Activated naive CD8-positive, alpha-beta T cell treated with anti-CD3 and anti-CD28 coated beads, Interleukin-2, amount 10 ng/mL, durations not matched to agents 7 days and 5 days (primary cell): ENCODE measurements at places on chromosomes 3 and 15. TPM values are rescaled to one million over a fixed set of nuclear protein-coding genes. Genes with fewer than 3 reads are reported as not detected.
A peak's percentile ranks its signal among the peaks of the same experiment; 100 is the strongest.

- H3K4me1 ChIP-seq, result peaks cover 1% of the 10 kb centered on the region
- H3K27me3 ChIP-seq, result peaks cover 10% of the 10 kb centered on the region
- no peaks in the 10 kb centered on the region for H3K36me3 ChIP-seq
- H3K27ac ChIP-seq, result no peak overlapping the region
- H3K4me3 ChIP-seq, result no peak overlapping the region
These were observed 22.3 kb downstream of the RPSA start for GRCh38 chr3:39428745-39429201.

DNA sequence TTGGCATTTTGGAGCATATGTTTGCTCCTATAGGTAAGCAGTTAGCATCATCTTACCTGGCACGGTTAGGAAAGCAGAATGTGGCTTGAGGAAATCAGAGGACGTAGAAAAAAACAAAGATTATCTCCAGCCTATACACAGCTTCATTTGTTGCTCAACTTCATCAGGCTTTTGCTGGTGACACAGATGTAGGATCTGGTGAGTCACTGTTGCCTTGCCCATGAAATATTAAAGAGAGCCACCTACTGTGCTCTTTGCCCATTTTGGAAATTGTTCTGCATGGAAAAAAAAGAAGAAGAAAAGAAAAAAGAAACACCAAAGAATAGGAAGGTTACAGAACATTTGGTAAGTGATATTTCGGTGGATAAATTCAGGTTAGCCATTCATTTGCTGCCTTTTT is 3.8 kb downstream of the IL1RAP start:
- no peak for DNase-seq
- no peak overlapping the region for H3K4me3 ChIP-seq
- no peak overlapping the region for H3K27ac ChIP-seq
- H3K36me3 ChIP-seq, result peaks cover 16% of the 10 kb centered on the region
- H3K27me3 ChIP-seq, result no peaks in the 10 kb centered on the region

GRCh38 chr3:34504366-34504765 is 705.9 kb downstream of the PDCD6IP start:
- no peaks in the 10 kb centered on the region for H3K36me3 ChIP-seq
- H3K27me3 ChIP-seq, result no peaks in the 10 kb centered on the region
- H3K4me1 ChIP-seq, result no peaks in the 10 kb centered on the region
- H3K4me3 ChIP-seq, result no peak overlapping the region

DNA sequence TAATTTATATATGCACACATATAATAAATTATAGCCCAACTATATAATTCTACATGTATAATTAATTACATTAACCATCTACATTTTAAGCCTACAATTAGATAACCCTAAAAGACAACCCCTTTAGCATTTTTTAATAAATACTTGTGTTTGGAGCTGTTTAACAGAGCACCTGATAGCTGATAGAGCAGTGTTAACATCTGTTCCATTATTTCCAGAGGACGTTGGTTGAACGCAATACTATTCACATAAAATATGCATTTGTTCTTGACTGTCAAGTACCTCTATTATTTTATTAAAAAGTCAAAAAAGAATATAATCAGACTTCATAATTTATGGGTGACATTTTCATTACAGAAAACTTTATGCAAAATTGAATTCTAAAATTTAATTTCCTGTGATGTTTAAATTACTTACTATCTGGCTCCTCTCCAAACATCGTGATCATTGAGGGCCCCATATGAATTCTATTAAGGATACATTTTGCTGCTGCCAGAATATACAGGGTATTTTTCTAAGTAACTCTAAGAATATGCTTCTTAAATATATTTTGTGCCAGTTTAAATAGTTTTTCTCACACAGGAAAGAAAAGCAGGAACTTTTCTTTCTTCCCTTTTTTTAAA is 234.3 kb downstream of the SHOX2 start:
- no peaks in the 10 kb centered on the region for H3K27me3 ChIP-seq
- no peak for DNase-seq
- no peak overlapping the region for H3K4me3 ChIP-seq

- no peak overlapping the region for H3K27ac ChIP-seq
- no peaks in the 10 kb centered on the region for H3K27me3 ChIP-seq
- no peak for DNase-seq
- no peak overlapping the region for H3K4me3 ChIP-seq
- H3K4me1 ChIP-seq, result no peaks in the 10 kb centered on the region
These were observed 1108.3 kb downstream of the ROBO1 start for GRCh38 chr3:78659386-78659987.

- no peaks in the 10 kb centered on the region for H3K36me3 ChIP-seq
- no peak overlapping the region for H3K27ac ChIP-seq
- H3K4me3 ChIP-seq, result no peak overlapping the region
- H3K27me3 ChIP-seq, result peaks cover 9% of the 10 kb centered on the region
- H3K4me1 ChIP-seq, result peaks cover 2% of the 10 kb centered on the region
These were observed 13.0 kb upstream of the TNK2 start for GRCh38 chr3:195921334-195921791.

- no peak for DNase-seq
- peak overlapping the region; percentile 84 for H3K27ac ChIP-seq
- H3K36me3 ChIP-seq, result peaks cover 5% of the 10 kb centered on the region
- peak overlapping the region; percentile 88 for H3K4me3 ChIP-seq
These were observed 492 bp downstream of the TMCC1 start for GRCh38 chr3:129892857-129893580.

DNA sequence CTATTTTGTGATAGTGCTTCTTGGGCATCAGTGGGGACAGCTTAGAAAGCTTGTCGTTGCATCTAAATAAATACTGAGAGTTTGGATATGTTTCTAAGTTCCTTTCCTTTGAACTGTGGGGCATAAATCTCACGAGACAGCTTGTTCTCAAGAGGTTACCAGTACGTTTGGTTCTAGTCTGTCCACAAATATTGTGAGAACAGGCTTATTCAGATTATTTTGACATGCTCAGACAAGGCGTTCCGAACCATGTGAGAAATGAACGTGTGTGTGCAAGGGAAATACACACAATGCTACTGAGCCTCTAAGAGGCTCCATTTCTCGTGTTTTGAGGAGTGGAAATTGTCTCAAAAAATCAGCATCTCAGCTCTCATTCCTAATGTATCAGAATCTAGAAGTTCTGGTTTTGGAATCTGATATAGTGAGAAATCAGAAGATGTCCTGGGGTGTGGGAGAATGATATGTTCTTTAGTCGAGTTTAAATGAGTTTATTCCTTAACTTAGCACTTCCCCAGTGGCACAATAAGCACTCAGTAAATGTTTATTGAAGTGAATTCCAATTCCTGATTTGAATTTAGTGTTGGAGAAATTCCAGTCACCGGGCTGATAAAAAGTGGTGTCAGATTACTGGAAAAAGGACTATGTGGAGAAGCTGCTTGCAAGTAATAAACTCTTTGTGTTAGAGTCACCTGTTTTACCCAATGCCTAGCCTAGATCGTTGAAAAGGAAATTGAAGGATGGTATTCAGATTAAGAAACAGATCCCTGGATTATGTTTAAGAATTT is 481.5 kb downstream of the LPP start:
- no peak for DNase-seq
- peaks cover 13% of the 10 kb centered on the region for H3K36me3 ChIP-seq
- H3K4me3 ChIP-seq, result no peak overlapping the region

DNA sequence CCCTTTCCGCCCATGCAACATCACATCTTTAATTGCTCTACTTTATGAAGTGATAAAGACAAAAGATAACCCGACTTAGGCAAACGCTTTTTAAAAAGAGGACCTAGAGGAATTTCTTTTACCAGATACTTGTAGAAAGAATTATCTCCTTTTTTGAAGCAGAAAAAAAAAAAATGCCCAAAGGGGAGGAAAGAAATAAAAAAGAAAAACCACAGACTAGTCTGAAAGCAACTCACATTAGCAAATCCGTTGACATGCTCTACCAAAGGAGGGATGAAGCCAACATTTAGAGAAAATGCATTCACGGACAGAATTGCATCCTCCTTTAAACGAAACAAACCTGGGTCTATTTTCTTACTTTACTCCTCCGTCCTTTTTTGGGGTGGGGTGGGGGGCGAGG is 213.6 kb downstream of the MEIS2 start:
- peaks cover 85% of the 10 kb centered on the region for H3K27me3 ChIP-seq
- H3K4me3 ChIP-seq, result no peak overlapping the region
- no peak overlapping the region for H3K27ac ChIP-seq

GRCh38 chr3:169228522-169228921 is 435.0 kb downstream of the MECOM start:
- DNase-seq, result no peak
- peaks cover 16% of the 10 kb centered on the region for H3K27me3 ChIP-seq
- H3K4me1 ChIP-seq, result peaks cover 8% of the 10 kb centered on the region
- no peaks in the 10 kb centered on the region for H3K36me3 ChIP-seq

DNA sequence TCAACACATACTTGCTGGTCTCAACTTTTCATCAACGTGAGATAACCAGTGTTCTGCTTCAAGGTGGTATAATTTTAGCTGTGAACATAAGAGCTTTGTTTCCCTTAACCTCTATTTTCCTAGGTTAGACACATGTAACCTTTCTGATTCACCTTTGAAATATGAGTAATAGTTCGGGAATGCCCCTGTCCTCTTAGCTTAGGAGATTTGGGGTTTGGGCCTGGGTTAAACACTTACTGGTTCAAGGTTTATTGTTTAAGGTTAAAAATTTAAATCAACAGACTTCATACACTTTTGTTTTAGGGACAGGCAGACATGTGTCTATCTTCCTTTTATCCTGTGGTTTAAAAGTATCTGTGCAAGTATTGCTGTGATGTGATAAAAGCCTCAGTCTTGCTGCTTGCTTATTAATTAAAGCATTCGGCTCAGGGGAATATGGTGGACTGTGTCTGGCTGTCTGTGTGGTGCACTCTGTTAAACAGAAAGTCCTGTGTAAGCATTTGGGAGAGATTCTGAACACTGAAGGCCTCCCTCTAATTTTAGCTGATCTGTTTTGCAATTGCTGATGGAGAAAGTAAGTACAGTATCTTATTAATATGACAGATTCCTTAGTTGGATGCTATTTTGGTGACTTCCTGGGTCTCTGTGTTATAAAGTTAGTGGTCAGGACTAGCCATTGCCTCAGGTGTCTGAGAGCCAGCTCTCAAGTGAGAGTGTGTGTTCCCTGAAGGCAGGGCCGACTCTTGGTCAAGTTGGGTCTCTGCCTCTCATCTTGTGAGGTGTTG is 81.8 kb downstream of the USP13 start:
- H3K36me3 ChIP-seq, result peaks cover 1% of the 10 kb centered on the region
- no peak overlapping the region for H3K27ac ChIP-seq
- DNase-seq, result no peak
- H3K4me1 ChIP-seq, result no peaks in the 10 kb centered on the region
- no peaks in the 10 kb centered on the region for H3K27me3 ChIP-seq

DNA sequence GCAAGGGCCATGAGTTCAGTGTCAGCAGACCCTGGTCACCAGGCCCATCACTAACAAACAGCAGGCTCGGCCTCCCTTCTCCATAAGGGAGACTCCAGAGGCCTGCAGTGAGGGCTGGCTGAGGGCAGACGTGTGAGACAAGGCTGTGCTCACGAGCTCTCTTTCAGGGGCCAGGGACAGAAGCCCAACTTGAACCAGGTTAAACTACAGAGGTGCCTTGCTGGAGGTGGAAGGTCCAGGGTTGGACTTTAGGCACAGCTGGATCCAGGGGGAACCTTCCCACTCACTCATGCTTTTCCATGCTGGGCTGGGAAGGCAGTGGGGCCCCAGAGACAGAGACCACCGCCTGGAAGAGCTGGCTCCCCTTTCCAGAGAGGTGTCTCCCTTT is 19.0 kb downstream of the CFAP100 start:
- no peaks in the 10 kb centered on the region for H3K36me3 ChIP-seq
- no peak overlapping the region for H3K4me3 ChIP-seq
- H3K27ac ChIP-seq, result no peak overlapping the region
- H3K27me3 ChIP-seq, result peaks cover 26% of the 10 kb centered on the region
- DNase-seq, result no peak

DNA sequence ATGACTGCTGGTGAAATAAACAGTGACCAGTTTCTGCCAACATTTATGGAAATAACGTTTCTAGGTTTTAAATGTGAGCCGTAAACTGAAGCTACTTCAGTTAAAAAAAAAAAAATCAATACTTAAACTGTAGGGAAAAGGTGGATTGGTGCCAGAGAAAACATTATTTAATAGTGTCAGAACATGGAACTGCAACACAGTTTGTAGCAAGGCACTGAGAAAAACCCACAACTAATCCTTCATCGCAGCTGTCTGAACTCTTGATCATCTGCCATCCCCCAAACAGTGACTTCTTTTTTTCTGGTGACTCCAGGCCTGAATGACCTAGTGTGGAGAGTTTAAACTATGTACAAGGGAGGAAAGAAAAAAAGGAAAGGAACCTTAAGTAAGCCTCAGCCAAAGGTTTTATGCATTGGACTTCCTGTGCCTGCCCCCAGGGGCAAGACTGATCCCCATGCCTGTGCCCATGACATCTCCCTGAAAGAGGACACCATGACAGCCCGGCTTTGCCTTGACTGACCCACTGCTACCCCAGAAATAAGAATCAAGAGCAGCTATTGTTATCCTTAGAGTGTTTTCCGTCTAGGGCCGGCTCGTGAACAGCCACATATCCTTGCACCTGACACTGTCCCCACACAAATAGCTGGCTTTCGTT is 33.1 kb downstream of the CRTAP start:
- no peak for DNase-seq
- peaks cover 11% of the 10 kb centered on the region for H3K27me3 ChIP-seq
- no peak overlapping the region for H3K4me3 ChIP-seq
- H3K36me3 ChIP-seq, result peaks cover 3% of the 10 kb centered on the region
- no peak overlapping the region for H3K27ac ChIP-seq

DNA sequence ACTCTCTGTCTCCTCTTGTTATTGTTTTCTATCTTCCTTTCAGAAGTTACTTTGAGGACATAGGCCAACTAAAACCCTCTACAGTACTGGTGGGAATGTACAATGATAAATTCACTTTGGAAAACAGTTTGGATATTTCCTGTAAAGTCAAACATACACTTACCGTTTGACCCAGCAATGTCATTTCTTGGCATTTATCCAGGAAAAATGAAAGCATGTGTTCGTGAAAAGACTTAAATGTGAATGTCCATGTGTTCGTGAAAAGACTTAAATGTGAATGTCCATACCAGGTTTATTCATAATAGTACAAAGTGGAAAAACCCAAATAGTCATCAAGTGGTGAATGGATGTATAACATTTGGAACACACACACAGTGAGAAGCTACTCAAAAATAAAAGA is 361.5 kb upstream of the DPH6 start:
- H3K27me3 ChIP-seq, result no peaks in the 10 kb centered on the region
- no peak overlapping the region for H3K4me3 ChIP-seq
- H3K36me3 ChIP-seq, result no peaks in the 10 kb centered on the region
- no peaks in the 10 kb centered on the region for H3K4me1 ChIP-seq

- no peak overlapping the region for H3K4me3 ChIP-seq
- H3K36me3 ChIP-seq, result no peaks in the 10 kb centered on the region
- H3K27me3 ChIP-seq, result no peaks in the 10 kb centered on the region
- DNase-seq, result no peak
These were observed 112.1 kb downstream of the KLF13 start for GRCh38 chr15:31438601-31439265.

Gene CCDC39
- total RNA-seq, result not detected

Gene STAB1
- total RNA-seq, result 10.5 TPM

Gene MDFIC2
- not detected for total RNA-seq

Gene GRM2
- 1.4 TPM for total RNA-seq
